Left renal cortex interstitium (tissue), 4 donors: ENCODE measurements at places on chromosomes 2 and 18.

DNA sequence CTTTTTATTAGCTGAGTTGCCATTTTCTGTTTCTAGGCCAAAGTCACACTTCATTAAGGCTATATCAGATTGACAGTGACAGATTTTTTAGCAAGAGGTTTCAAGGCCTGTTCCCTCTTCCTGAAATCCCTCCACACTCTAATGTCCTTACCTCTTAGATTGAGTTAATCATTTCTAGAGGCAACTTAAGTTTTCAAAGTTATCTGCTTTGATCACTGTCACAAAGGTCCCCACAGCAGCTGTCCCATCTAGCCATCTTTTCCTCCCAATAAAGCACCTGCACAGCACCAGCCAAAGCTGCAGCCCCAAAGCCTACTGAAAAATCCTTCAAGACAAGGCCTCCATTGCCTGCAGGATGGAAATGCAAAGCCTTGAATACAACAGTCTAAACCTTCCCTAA is 13.4 kb downstream of the AMMECR1L start:
- DNase-seq: no peak

DNA sequence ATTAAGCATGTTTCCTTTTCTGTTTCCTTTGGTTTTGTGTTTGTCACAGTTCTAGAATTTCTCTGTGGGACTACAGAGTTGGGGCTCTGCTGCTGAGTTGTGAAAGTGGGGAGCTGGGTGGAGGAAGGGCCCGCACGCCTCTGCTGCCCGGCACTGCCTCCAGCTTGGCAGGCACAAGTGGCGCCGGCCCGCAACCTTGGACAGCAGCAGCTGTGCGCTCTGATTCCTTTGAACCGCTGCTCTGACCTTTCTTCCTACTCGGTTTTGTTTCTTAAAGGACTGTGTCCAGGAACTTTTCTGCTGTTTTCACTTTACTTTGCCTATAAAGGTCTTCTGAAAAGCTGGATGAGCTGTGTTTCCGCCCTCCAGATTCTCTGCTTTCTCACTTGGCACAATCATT is 137.6 kb upstream of the ALPP start:
- DNase-seq: no peak

GRCh38 chr2:216369821-216370220 is 2.5 kb downstream of the MARCHF4 start:
- DNase-seq: no peak

DNA sequence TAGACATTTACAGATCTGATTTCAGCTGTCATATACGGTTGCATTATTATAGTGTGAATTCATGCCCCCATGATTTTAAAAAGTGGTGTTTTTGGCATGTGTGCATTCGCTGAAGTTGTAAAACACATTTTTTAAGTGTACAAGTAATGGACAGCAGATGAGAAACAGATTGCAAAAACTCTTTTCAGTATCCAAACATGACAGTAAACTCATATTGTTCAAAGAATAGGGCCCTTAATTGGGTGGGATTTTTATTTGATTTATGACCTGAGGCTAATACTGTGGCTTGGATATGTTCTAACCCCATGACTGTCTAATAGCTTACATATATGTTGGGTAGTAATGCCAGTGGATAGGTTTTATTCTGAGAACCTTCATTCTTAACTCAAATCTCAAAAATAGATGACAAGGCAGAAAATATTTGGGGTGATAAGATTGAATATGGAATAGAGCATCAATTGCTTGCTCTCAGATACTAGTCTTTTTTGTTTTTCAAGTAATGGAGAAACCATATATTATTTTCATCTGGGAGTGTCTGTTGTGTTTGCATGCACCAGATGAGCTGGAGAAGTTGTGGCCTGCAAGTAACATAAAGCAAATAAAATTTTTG is 118.6 kb downstream of the PARD3B start:
- DNase-seq: no peak

DNA sequence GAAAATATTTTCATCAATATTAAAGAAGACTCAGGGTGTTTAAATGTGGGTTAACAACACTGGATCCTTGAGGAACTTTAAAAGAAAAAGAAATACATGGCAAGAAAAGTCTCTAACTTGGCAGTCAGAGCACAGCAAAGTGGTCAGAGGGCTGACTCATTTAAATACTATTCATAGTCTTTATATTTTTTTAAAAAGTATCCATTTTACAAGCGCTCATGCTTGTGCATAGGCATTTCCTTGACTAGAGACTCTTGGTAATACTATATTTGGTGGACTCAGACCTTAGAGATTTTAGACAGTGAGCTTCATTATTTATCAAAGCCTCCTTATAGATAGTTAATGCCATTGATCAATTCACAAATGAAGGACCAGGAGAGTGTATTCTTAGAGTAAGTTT is 110.2 kb downstream of the ABCA12 start:
- no peak for DNase-seq

GRCh38 chr2:20917287-20917660 is 94.4 kb upstream of the LDAH start:
- no peak for DNase-seq

- DNase-seq: no peak
Measured at GRCh38 chr18:79937103-79937860, 14.2 kb downstream of the SLC66A2 start.

GRCh38 chr2:187991389-187991788 is 300.3 kb upstream of the GULP1 start:
- DNase-seq: no peak

GRCh38 chr2:141242008-141242407 is 888.8 kb downstream of the LRP1B start:
- DNase-seq: no peak

GRCh38 chr2:29314816-29315571 is 199.8 kb downstream of the CLIP4 start:
- DNase-seq: no peak

- no peak for DNase-seq
Measured at GRCh38 chr2:6423944-6424343, 441.8 kb downstream of the CMPK2 start.

DNA sequence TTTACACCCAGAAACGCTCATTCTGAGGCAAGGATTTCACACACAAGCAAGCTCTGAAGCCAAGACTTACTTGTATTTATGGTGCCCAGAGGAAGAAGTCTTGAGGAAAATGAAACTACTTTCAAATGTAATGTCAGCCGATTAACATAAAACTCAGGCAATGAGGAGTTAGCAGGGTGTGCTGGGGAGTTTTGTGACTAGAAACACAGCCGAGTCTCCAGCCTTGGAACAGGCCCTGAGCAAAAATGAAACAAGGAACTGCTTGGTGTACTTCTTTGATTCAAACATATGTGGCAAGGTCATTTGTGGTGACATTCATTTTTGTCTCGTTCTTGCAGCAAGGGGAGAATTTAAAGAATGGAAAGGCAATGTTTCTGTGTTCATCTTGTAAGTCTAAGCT is 4.5 kb downstream of the DYTN start:
- DNase-seq: no peak

DNA sequence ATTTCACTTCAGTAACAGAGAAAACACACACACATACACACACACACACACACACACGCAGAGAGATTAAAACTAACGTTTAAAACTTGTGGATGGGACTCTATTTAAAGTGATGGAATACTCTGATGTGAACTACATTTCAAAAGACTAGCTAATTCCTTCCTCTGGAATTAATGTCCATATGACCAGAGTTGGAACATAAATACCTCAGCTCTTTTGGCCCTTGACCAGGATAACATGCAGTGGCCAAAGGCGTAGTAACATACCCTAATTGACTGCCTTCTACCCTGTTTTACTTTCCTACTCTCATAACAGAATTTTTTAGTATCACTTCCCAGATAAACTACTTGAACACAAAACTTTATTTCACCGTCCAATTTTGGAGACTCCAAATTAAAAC is 671.3 kb upstream of the CHAC2 start:
- DNase-seq: no peak

DNA sequence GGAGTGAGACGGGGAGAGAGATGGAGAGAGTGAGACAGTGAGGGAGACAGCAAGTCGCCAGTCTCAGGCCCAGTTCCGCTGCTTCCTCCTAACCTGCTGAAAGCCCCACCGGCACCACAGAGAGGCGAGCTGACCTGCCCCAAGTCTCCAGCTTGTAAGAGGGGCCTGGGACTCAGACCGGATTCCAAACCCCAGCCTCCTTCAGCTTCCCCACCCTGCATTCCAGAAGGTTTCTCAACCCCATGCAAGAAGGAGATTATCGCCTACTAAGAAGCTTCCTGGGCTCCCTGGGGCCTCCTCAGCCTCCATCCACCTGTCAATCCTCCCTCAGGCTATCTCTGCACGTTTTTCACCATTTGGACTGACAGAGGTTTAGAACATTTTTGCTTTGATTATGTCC is 173.1 kb upstream of the RAB6C start:
- no peak for DNase-seq

GRCh38 chr2:232369126-232369951 is 9.2 kb upstream of the ALPP start:
- no peak for DNase-seq

DNA sequence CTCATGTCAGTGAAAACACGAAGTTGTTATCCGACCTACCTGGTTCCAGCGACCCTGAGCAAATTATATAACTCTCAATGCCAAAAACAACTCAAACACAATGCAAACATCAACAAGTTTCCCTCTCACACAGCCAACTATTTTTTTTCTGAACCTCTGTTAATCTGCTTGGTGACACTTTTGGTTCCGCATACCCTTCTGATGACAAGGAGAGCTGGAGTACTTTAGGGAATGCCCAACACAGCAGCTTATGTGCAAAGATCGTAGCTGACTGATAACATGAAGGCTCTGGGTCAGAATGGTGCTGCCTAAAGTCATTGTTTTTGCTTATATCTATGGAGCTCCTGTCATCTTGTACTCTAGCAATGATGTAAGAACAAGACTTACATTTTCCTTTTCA is 72.7 kb upstream of the CCDC68 start:
- DNase-seq: no peak

DNA sequence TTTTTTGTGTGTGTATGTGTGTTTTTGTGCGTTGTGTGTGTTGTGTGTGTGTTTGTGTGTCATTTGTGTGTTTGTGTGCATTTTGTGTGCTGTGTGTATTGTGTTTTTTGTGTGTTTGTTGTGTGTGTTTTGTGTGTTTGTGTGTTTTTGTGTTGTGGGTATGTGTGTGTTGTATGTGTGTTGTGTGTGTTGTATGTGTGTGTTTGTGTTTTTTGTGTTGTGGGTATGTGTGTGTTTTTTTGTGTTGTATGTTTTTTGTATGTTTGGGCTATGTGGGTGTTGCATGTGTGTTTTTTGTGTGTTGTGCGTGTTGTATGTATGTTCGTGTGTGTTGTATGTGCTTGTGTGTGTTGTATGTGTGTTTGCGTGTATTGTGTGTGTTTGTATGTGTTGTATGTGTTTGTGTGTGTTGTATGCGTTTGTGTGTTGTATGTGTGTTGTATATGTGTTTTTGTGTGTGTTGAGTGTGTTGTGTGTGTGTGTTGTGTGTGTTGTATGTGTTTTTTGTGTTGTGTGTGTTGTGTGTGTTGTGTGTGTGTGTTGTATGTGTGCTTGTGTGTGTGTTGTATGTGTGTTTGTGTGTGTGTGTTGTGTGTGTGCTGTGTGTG is 275.3 kb downstream of the HRH4 start:
- DNase-seq: no peak

- DNase-seq: no peak
Measured at GRCh38 chr2:238114851-238115660, 14.9 kb downstream of the ESPNL start.

DNA sequence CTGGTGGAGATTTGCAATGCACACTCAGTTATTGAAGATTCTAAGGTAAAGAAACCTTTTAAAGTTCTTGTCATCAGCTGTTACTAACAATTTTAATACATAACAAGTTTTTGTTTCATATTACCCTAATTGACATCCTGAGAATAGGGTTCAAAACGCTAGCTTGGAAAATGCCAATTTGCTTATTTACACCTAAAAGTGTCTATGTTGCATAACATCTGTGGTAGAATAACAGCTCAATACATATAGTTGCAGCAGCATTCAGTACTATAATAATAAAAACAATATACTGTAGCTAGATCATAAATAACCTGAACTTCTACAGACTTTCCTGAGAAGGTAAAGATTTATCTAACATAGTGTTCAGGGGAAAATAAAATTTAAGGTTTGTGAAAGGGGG is 219.0 kb downstream of the OSR1 start:
- DNase-seq: no peak

DNA sequence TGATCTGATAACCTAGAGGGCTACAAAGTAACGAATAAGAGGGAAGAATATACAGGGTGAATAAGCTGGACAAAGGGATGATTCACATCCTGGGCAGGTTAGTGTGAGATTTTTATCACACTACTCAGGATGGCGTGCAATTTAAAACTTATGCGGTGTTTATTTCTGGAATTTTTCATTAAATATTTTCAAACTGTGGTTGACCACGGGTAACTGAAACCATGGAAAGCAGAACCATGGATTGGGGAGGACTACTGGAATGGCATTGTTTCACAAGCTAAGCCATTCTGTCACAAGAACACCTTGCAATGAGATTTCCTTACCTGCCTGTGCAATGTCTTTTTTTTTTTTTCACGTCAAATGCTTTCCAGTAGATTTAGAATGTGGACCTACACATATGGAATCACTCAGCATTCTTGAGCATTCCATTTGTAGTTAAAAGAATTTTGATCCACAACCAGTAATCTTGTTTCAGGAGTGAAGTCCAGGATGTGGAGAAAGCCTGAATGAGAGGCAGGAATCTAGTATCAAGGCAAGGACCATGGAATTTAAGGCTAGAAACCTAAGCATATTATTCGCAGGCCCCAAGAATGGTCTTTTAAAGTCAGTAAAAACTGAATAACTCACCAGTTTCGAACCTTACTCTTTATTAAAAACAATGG is 8.0 kb upstream of the CDK15 start:
- DNase-seq: no peak

DNA sequence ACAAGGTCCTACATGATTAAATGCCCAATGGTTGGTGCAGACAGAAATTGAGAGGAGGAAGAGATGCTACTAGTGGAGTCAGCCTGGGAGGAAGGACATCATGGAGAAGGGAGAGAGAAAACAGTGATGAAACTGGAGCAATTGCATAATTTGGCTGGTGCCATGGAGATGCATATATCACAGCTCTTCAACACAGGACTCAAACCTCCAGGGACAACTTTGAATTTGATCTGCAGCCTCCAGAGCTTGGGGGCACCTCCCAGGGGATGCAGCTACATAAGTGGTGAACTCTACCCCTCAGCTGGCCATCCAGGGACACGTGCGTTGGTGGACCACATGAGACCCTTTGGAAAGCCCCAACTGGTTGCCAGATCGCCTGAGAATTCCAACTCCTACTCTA is 80.4 kb downstream of the CTAGE1 start:
- DNase-seq: no peak

GRCh38 chr2:226993171-226993570 is 157.3 kb downstream of the RHBDD1 start:
- no peak for DNase-seq

DNA sequence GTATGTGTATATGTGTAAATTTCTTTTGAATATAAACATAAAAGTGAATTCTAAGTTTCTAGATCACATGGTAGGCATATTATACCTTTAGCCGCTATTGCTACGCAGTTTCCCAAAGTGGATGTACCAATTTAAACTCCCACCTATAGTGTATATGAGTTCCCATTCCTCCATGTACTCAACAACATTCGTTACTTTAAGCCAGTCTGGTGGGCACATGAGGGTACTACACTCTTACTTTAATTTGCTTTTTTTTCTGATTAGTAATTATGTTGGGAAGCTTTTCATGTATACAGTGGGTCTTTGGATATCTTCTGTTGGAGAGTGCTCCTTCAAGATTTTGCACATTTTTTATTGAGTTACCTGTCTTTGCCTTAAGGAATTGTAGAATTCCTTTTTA is 683.8 kb downstream of the ERBB4 start:
- no peak for DNase-seq
